ENCODE measurements at places on chromosomes 3 and 15.

GRCh38 chr15:49898575-49899283 is 220.3 kb downstream of the ATP8B4 start:
- no peak for DNase-seq

DNA sequence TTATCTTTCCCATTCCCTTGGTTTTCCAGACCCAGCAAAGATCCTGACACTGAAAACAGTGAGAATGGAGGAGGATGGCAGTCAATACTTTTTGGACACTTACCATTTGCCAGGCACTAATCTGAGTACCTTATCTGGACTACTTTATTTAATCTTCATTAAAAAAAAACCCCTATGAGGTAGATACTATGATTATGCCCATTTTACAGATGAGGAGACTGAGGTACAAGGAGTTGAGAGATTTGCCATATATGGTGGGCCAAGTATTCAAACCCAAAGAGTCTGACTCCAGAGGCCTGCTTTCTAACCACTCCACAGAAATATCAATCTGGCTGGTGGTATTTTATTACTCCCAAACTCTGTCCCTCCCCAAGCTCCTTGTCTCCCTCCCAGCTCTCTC is 19.6 kb downstream of the HCN4 start:
- DNase-seq = no peak

DNA sequence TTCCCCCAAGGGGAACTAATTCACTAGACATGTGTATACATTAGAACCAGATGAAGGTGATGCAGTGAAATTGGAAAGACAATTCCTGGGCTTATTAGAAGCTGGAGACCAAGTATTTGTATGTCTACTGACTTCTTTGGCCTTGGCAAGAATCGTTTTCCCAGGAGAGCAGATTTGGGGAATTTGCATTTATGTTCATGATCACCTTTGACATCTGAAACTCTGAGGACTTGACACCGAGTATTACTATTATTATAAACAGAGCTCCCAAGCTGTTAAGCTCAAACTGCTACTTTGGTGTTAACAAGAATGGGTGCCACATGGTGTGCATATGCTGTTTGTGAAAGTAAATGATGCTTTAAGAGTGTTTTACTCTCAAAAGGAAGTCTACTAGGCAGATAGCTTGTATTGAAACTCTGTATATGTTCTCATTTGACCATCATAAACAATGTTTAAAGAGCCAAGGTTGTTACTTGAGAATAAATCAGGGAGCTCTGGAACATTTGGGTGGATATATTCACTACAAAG is 519.8 kb upstream of the GOLIM4 start:
- no peak for DNase-seq

DNA sequence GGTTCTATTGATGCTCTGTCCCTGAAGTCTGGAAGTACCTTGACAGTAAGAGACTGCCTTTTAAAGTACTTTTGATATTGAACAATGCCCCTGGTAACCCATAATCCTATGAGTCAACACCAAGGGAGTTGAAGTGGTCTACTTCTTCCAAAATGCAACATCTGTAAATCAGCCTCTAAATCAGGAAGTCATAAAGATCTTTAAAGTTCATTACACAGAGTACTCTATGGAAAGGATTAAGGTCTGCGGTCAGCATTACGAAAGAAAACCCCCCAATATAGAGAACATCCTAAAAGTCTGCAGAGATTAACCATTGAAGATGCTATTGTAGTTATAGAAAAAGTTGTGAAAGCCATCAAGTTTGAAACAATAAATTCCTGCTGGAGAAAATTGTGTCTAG is 52.7 kb upstream of the CMC1 start:
- no peak for DNase-seq

DNA sequence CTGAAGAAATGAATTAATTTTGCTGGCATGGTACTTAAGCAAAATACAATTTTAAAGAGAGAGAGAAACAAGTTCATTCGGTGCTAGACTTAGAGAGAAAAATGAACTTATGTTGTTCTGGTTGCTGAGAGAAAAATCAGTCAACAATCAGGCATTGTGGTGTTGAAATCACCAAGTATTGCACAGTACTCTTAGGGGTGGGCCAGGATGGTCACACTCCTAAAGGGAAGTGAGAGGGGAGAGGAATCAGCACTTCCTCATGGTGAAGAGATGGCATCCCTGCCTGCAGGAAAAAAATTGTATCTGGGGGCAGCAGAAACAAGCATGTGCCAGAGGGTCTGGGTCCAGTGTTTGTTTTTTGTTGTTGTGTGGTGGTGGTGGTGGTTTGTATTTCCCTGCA is 7.0 kb upstream of the DMXL2 start:
- no peak for DNase-seq

DNA sequence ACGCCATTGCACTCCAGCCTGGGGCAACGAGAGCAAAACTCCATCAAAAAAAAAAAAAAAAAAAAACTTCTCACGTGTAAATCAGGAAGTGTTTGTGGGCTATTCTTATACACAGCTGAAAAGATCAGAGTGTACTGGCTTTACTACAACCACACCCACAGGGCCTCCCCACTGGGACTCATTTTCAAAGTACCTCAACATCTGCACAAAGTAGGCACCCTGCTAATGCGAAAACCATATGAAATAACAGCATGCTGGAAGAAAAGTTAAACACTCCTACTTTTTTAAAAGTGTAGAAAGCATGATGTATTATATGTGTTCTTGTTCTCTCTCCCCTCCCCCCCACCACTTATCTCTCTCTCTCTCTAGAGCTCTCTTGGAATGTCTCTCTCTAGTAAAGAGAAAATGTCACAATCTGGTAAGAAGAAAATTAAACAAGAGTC is 11.1 kb downstream of the UACA start:
- no peak for DNase-seq

DNA sequence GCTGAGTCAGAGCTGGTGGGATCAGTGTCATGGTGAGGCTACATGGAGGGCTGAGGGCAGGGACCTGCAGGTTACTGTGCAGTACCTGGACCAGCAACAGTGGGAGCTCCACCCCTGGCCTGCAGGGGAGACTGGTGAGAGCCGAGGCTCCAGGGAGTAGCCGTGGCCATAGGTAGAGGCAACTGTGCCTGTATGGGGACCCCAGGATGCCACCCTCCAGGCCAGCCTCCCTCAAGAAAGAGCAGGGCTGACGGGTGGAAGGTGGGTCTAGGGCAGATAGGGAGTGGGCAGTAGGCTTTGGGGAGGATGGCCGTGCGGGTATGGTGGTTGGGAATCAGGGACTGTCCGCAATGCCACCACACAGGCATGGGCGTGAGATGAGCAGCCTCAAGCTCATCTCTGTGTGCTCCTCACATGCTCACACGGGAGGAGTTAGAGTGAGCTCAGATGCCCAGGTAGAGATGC is 35.5 kb downstream of the FBLN2 start:
- DNase-seq = no peak

DNA sequence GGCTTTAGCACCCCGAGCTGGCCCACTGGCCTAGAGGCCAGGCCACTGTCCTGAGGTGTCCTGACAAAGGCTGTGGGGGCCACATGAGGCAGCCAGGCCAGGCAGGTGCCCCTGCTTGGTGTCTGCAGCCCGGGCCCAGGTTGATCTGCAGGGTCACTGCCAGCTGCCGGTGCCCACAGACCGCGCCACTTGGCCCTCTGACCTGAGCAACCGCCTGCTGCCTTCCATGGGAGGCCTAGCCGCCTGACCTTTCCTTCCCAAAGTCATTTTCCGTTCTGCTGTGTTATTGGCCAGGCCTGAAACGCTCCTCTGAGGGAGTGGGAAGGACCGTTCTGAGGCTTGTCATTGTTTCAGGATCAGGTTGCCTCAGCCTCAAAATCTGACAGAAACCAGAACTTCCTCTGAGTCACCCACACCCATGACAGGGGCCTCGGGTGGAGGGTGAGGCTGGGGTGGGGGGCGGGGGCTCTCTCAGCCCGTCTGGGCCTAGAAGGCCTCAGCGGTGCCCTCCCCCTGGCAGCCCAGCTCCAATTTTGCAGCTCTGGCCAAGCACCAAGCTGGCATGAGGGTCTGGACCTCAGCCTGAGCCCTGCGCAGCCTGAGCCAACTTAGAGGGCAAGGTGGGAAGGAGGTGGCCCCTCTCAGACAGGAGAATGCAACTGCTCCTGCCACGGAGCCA is 140.7 kb upstream of the MEF2A start:
- peak; percentile 28 for DNase-seq

DNA sequence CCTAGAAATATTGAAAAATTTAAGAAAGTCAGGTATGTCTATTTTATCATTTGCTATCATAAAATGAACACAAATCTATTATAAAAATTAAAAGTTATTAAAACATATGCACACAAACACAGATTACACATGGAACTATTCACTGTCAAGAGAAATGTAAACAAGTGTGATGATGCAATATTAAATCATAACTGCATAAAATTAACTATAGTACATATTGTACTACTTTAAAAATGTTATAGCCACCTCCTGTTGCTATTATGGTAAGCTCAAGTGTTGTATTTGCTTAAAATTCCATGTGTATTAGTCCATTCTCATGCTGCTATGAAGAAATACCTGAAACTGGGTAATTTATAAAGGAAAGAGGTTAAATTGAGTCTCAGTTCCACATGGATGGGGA is 54.7 kb upstream of the CMC1 start:
- DNase-seq = no peak

GRCh38 chr3:58724336-58724735 is 57.8 kb upstream of the FAM3D start:
- no peak for DNase-seq

DNA sequence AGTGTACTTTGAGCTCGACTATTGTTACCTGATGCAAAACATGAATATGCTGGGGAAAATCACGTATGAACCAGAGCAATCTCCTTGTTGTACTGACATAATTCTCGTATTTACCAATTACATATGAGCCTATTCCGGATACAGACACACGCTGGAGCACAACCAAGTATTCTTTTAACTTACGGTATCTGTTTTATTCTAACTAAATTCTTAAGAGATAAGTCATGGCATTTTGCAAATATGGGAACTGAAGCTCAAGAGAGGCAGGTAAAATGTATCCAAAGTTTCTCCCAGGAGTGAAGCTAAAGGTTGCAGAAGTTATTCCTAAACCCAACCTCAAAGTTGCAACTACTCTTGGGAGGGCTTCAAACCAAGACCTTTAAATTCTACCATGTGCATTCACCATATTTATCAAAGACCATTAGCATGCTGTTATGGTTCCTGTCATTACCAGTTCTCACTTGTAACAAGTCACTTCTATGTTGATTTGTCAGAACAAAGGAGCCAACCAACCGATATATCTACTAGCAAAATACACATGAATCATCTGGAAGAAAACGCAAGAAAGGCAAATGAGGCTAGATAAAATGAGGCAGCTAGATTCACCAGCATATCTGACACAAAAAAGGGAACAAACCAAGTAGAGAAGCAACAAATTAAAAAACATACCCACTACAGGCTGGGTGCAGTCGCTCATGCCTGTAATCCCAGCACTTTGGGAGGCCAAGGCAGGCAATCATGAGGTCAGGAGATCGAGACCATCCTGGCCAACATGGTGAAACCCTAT is 17.8 kb downstream of the TBL1XR1 start:
- DNase-seq = no peak

DNA sequence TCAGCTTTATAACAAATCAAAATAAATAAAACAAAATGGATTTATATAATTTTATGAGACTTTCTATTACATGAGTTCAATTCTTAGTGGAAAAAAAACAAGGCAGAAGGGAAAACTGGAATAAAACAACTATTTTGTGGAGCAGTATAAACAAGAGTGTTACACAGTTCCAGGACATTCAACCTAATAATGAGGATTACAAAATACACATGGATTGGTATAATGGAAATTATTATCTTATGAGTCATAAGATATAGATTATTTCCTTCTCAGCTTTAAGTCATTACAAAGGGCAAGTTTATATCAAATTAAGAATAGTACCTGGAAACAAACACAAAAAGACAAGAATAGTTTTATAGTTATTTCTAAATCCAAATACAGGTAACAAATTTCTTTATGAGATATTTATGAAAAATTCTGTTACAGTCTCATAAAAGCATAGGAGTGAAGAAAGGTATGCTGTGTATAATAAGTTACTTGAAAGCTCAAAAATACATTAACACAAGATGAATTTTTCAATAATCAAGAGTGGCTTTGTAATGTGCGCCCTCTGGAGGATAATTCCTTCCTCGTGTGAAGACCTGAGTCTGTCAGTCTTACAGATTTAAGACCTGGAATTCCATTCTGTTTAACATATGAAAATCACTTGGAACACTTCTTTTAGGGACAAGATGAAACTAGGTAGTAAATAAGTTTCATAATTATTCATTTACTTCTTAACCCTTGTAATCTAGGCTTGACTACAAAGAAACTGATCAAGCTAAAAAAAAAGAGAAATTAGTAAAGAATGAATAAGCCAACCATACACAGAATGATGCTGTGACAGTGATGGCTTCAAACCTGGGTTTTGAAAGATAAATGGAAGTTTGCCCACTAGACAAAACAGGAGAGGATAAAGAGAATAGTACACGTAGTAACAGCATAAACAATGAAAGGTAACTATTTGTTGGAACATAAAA is 9.5 kb downstream of the COPS2 start:
- no peak for DNase-seq

DNA sequence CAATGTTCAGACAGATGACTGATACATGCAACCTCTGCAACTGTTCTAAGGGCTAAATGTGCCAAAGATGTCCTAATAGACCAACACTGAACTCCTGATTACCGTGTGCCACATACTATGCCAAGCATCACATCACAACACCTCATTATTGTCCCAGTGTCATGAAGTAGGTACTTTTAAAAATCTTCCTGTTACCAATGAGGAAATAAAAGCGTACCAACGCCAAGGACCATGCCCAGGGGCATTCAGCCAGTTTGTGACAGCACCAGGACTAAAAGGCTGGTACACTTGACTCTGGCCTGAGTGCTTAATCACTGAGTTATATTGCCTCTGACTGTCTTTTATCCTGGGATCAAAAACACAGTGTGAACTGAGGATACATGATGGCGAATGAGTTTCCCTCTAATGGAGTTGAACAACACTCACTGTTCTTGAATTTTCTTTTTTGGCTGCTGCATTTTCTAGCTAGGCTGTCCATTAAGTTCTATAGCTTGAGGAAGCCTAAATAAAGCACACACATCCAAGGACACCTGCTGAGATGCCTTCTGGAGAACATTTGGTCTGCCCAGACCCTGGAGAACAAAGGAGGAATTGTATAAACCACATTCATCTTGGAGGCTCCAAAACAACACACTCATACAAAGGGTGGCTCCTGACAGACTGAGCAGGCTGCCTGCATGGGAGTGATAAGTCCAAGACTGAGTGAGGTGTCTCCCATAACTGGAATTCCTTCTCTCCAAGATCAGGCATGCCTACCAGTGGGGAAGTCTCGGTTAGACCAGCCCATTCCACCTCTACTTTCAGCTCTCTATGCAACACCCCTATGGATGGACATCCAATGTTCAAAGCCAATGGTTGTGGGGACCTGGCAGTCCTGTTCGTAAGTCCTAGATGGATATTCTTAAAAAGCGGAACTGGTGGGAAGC is 126.7 kb upstream of the PRICKLE2 start:
- DNase-seq = no peak

DNA sequence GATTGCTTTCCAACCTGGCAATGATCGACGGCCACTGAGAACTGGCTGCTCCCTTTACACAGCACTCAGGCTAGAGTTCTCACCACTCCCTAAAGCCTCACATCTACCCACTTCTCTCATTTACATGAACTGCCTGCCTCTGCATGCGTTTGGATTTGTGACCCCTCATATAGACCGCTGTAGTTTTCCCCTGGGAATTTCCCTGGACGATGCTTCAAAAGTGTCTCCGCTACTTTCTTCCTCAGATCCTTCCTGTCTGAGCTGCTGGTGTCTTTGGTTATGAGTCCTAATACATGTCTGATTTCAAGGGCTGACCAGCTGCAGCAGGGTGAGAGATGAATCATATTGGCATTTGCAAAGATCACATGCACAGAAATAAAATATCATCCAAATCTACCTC is 116.7 kb upstream of the ETV5 start:
- DNase-seq = no peak

- no peak for DNase-seq
Measured at GRCh38 chr15:85897895-85898717, 103.4 kb upstream of the KLHL25 start.
